Cardiac septum (tissue), 1 donor: ENCODE measurements at places on chromosomes 7 and 10.
A peak's percentile ranks its signal among the peaks of the same experiment; 100 is the strongest.

DNA sequence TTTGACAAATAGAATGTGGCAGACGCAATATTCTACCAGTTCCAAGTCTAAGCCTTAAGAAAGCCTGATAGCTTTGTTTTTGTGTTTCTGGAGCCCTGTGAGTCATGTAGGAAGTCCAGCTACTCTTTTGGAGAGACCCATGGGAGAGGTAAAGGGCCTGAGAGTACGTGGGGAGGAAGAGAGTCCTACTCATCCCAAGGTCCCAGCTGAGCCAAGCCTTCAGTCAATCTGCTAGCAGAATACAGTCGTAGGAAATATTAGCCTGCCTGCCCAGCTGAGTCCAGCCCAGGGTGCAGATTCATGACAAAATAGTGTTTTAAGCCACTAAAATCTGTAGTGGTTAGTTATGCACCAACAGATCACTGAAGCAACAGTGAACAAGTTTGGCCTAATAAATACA is 9.0 kb upstream of the GNA12 start:
- no peak for DNase-seq

DNA sequence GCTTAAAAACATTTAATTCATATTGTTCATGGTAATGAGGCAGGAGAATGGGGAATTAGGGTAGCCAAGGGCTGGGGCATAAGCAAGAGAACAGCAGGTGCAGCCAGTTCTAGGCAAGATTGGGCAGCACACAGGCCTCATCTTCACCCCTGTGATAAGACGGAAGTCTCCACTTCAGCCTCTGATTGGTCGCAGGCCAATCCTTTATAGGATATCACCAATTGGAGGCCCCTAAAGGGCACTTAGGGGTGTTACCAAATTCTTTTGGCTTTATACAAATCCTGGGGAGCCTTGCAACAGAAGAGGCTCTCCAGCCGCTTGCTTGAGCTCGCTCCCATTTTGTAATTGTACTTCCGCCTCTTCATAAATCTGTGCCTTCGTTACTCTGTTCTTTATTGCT is 231.1 kb downstream of the REEP3 start:
- DNase-seq, result no peak

GRCh38 chr7:75866489-75867389 is 12.1 kb upstream of the RHBDD2 start:
- DNase-seq, result peak; percentile 82

- no peak for DNase-seq
These were observed 273.9 kb downstream of the TSPAN12 start for GRCh38 chr7:120583899-120584586.

DNA sequence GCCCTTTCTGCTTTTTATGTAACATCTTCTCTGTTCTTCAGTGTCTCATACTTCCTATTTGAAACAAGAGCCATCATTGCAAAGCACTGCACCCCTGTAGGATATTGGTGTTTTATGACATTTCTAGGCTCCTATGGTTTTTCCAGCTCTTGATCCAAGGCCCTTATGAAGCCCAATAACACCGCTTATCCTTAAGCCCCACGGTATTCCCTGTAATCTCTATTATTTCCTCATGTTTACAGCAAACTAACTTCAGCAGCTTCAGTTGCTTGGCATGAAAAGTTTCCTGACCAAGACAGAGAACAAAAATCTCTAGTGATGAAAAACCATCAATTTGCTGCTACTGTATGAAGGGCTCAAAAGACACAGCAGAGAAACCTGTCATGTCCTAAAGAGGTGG is 34.1 kb upstream of the TES start:
- DNase-seq, result no peak

- DNase-seq, result no peak
These were observed 69.5 kb upstream of the PPIF start for GRCh38 chr10:79277579-79278269.

DNA sequence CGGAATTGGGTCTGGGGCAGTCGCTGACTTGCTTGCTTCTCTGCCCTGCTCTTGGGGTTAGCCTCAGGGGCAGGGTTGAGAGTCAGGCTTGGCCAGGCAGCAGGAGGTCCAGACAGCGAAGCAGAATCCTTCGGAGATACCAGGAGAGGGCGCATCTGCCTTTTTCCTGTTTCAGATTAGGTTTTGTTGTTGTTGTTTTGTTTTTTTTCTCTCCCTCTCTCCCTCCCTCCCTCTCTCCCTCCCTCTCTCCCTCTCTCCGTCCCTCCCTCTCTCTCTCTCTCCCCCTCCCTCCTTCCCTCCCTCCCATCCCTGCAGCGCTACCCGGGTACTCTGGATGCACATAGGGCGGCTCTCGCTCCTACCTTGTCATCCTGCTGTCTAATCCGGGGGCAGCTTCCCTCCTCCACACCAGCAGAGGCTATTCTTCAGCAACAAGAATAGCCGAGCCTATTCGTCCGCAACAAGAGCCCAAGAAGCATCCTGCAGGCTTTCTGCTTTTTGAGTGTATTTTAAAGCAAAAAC is 758 bp upstream of the OPTN start:
- DNase-seq, result no peak

- no peak for DNase-seq
These were observed 9.7 kb downstream of the PRLHR start for GRCh38 chr10:118585794-118586193.

GRCh38 chr7:1329261-1329660 is 96.6 kb downstream of the UNCX start:
- DNase-seq, result no peak

- DNase-seq, result no peak
These were observed 350.3 kb upstream of the POT1 start for GRCh38 chr7:125279961-125280360.

DNA sequence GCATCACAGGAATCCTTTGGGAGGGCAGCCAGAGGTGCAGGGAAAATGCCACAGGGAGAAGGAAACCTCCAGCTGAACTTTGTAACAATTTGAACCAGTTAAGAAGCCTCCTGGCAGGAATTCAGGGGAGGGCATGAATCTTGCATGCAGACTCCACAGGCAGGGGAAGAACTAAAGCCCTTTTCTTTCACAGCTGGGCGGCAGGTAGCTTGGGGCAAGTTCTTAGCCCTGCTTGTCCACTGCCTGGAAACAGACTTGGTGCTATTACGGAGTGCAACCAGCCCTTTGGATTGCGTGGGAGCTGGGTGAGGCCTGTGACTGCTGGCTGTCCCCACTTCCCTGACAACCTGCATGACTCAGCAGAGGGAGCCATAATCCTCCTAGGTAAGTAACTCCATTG is 51.7 kb upstream of the ADAM12 start:
- DNase-seq, result no peak

DNA sequence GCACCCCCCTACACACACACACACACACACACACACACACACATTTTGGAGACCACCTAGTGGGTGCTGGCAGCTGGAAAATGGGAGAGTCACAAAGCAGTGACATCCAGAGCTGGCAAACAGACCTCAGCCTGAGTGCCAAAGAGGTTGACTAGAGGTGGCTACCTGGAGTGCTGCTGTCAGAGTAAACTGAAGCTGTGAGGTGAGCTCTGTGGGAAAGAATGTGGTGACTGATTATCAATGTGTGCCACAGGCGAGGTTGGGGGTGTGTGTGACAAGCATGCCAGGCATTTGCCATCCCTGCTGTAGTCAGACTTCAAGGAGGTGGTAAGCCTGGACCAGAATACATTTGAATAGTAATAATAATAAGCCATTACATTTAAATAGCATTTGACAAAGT is 120.6 kb downstream of the SLIT1 start:
- no peak for DNase-seq
